ENCODE measurements at places on chromosomes 11 and 22. TPM values are rescaled to one million over a fixed set of nuclear protein-coding genes. Genes with fewer than 3 reads are reported as not detected.
A peak's percentile ranks its signal among the peaks of the same experiment; 100 is the strongest.

Gene LINC01488
- not detected for polyA plus RNA-seq

Gene BIRC3
- 3.9 TPM for polyA plus RNA-seq

Gene KDM4E
- polyA plus RNA-seq: not detected

Gene OR51B4
- not detected for polyA plus RNA-seq

Gene DGAT2
- 7.0 TPM for polyA plus RNA-seq

Gene RFPL2
- polyA plus RNA-seq: not detected

Gene SCT
- not detected for polyA plus RNA-seq

Gene CRYBA4
- polyA plus RNA-seq: not detected

Gene OR4P4
- polyA plus RNA-seq: not detected

Gene ARHGAP8
- polyA plus RNA-seq: 30.2 TPM

DNA sequence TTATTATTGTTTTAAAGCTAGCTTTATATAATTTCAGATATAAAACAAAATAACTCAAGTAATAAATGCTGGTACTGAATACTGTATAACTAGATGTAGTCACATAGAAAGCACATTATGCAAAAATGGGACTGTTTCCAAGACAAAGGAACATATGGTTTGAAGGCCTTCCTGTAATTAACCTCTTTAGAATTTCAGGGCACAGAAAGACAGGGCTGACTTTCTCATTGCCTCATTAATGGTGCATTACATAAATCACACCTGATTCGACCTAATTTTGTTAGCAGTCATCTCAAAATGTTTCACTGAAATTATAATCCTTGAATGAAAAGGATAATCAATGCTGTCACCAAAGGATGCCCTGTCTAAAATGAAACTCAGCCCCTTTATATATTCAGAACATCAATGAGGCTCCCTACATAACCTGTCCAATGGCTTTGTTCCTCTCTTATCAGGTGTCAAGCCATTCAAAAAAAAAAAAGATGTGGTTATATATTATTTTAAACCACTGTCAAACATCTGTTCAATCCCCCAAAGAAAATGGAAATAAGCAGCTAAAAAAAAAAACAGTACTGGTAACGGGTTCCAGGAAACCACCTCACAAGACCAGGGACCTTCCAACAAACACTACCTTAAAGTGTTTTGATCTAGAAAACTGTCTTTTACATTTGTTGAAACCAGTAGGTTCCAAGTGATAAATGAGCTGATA lies 77.4 kb downstream of the FAM168A start:
- no peak for DNase-seq

GRCh38 chr11:79198898-79199250 lies 242.0 kb downstream of the TENM4 start:
- DNase-seq: no peak

GRCh38 chr11:69791276-69792180 lies 16.4 kb upstream of the FGF4 start:
- DNase-seq: no peak

- no peak for DNase-seq
Measured at GRCh38 chr22:33873186-33873585, 47.1 kb downstream of the LARGE1 start.

DNA sequence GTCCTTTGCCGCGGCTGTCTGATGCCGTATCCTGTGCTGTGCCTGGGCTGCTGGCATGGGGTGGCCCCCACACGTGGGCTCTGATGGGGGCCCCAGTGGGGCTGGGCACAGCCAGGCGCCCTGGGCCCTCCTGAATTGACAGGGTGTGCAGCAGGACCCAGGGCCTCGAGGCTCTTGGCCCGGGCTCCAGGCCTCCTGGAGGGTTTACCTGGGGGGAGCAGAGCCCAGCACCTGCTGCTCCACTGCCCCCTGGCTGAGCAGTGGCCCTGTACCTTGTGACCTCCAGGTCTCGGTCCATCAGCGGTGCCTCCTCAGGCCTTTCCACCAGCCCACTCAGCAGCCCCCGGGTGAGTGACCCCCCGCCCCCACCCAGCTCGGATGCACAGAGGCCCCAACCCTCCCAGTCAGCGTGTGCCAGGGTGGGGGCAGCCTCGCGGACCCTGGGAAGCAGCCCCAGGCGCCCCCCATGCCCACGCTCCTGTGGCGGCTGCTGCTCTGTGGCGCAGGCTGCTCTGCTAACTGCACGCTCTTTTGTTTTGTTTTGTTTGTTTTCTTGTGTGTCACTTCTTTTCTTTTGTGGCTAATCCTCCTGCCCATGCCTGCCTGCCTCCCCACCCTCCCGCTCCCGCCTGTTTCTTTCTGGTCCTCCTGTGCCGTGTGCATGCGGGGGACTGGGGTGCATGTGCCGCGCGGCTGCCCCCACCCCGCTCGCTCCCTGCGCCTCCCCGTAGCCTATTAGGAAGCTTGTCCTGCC lies 36.9 kb downstream of the MOB2 start:
- no peak for DNase-seq

- no peak for DNase-seq
Measured at GRCh38 chr11:57979532-57980079, 44.1 kb upstream of the OR9Q1 start.

DNA sequence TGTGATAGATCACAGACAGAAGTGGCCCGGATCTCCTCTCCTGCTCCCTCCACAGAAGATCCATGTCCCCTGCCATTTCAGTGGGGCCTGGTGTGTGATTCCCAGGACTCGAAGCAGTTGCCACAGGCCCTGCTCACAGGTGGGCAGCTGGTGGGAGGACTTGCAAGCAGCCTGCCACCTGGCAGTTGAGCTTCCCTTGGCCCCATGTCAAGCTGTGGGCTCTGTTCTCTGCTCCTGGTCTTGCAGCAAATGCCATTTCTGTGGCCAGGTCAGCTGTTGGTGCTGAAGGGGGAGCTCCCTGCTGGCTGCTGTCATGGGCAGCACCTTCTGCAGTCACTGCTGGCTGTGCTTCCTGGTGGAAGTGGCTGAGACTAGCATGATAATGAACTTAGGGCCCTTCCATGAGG lies 59.1 kb upstream of the SLC22A12 start:
- DNase-seq: no peak

DNA sequence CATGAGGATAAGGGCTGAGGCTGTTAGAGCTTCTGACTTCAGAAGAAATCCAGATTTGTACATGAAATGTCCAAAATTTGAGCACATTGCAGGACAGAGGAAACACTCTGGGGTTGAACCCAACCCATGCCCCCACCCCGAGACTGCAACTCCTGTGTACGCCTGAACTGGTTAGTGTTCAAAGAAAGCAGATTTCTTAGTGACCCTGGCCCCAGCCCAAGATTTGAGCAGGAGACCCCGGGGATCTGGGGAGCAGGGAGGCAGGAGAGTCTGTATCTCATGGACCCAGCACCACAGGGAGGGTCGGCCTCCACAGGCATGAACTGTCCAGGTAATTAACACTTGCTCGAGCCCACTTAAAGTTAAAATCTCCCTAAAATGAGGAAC lies 69.3 kb upstream of the WNT7B start:
- DNase-seq: no peak

- peak; percentile 97 for DNase-seq
Measured at GRCh38 chr11:65422633-65423515, at the start of gene NEAT1. Gene NEAT1, plus strand, starts transcription at chr11:65422798.

DNA sequence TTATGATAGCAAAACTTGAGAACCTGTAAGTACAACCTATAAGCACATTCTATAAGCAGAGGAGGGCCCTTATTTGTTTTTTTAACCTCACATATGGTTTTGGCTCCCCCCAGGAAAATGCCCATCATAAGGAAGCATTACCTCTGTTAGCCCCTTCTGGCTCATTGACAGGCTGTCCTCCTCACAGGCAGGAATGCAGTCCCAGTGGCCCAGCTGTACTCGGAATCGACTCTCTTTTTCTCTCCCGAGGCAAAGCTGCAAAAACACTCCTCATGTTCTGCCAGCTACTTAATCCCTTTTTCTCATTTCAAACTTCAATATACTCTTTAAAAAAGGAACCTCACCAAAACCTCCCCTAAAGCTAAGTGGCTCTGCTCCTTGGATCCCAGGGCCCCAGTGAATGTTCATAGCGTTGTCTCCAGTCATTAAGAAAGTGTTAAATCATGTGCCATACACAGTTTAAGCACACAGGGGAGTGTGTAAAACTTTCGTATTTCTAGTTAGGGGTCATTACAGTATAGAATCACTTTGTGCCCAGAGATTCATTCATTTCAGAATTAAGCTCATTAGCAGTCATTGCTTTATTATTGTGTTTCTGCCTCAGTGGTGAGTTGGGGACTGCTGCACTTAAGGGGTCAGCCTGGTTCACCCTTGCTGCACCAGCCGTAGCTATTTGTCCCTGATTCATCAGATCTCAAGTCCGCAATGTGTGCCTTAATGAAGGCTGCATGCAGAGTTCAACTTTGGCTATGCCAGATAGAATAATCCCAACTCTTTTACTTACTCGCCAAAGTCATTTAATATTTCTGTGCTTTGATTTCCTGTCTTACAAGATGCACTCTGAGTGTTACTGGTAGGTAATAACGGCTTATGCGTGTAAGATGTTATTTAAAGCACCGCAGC lies 57.6 kb downstream of the JRKL start:
- DNase-seq: peak; percentile 19

GRCh38 chr22:31586137-31586920 lies 75.7 kb downstream of the PISD start:
- no peak for DNase-seq

DNA sequence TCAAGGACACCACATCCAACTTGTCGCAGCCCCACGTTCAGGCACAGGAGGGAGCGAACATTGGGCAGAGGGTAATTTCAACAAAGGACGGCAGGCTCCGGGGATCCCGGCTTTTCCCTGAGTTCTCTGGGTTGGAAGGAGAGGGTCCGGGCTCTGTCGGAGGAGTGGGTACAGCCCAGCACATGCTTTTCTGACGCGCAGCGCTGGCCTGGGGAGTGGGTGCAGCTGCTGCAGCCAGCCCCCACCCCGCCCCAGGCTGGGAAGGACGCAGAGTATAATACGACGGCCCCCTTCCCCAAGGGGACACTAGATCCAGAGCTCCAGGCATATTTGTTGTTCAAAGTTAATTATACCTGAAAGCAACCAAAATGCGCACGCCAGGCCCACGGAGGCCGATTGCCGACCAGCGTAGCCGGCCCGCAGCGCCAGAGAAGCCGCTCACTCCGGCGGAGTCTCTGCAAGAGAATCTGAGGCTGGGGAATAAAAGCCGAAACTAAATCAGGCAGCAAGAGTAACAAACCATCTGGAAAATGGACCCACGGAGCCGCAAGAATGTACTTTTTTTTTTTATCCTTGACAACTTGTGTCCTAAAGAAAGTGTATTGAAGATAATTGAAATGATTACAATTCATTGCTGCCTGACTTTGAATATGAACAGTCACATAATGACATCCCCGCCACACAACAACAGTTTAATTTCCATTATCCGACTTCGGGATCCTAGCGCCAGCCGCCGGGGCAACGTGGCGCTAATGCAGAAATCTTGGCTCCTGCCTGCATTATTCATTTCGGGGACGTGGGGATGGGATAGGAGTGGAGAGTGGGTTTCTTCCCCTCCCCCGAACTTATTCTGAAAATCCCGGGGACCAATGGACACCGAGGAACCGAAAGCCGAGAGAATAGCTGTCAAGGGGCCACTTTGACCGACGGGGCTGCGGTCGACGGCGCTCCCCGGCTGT lies 14.0 kb upstream of the PAX6 start:
- DNase-seq: no peak

GRCh38 chr22:17581056-17581455 lies 17.8 kb downstream of the SLC25A18 start:
- no peak for DNase-seq

DNA sequence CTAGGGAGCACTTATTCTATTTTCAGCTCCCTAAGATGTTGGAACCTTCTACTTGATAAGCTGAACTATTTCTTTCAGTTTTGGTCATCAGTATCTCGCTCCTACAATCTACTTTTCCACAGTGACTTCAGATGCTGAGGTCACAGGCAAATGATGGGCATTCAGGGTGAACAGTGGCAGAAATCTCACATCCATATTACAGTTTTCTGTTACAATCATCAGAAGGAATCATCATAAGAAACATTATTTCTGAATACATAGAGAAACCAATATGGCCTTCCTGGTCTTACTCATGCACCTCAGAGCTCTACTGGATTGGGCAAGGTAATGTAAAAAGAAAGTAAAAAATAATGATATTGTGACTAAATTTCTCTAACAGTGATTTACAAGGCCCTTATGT lies 39.4 kb upstream of the DDI1 start:
- no peak for DNase-seq

DNA sequence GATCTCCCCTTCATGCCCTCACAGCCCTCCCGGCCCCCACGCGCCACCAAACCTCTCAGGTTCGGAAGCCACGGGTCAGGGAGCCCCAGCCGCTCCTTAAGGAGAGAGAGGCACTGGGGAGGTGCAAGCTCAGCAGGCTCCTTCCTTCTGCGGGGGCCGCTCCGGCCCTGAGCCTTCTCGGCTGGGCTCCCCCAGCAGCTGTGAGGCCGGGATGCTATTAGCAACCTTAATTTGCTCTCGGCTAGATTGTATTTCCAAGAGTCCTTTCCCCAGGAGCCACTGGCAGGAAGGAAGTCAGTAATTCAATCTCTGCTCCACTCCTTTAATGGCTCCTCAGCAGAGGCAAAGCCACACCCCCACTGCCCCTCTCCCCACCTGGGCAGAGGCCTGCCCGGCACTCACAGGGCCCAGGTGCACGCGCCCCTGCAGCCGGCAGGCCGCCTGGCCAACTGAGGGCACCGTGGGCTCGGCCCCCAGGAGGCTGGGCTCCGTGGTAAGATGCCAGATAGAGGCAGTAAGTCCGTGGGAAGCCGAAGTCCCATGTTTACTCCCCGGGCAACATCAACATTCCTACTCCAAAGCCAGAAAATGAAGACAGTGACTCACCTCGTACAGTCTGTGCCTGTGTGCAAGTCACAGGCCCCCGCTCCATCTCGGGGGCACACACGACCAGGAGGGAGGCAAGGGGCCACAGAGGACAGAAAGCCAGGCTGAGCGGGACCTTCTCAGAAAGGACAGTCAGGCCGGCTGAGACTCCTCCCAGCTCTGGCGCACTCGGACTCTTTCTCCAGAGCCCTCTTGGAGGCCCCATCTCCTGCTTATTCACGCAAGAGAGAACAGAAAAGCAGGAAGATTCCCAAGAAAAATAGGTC lies 5.2 kb downstream of the IGSF9B start:
- DNase-seq: peak; percentile 94

- no peak for DNase-seq
Measured at GRCh38 chr22:38628444-38628843, 27.7 kb downstream of the FAM227A start.

DNA sequence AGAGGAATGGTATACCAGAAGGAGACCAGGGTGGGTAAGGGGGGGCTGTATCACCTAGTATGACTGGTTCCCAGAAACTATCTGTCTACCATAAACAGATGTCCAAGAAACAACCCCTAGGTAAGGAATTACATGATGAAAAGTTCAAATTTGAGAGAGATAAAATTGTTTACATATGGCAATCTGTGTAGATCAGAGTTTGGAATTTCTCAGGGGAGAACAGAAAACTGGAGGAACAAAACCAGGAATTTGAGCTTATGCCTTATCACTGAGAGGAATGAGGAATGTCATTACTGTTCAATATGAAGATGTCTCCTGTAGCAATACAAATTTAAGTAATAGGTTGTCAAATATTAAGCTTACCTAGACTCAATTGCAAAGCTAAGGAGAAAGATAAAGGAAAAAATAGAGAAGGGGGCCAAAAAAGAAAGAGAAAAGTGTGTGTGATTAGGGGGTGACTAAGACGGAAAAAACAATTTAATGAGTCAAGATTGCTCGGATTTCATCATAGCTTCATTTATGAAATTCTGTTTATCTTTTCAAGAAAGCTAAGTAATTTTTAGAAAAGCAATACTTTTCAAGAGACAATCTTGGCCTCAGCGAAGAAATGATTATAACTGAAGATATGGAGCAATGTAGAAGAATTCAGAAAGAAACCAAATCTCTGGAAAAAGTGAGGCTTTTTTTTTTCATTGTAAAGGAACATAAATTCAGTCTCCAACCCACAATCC lies 117.8 kb downstream of the APOL5 start:
- no peak for DNase-seq

- DNase-seq: no peak
Measured at GRCh38 chr22:17726928-17727897, 47.1 kb downstream of the BID start.

- no peak for DNase-seq
Measured at GRCh38 chr11:104198576-104198975, 34.6 kb upstream of the PDGFD start.
